ENCODE measurements at places on chromosomes 5 and 9.

DNA sequence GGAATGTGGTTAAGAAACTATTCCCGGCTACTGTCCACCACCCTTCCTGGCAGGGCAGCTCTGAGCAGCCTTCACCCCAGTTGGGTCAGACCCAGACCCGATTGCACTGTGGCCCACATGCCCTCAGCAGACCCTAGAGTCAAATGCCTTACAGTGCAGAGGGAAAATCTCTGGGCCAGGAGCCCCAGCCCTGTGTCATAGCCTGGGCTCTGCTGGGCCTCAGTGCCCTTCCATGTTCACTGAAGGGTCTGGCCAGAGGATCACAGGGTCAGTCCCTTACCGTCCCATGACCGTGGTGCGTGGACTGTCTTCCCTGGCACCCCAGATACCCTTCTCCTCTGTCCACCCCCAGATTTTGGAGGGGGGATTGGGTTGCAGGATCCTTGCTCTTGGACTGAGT, 73.5 kb upstream of the COL5A1 start:
- no peak for DNase-seq

DNA sequence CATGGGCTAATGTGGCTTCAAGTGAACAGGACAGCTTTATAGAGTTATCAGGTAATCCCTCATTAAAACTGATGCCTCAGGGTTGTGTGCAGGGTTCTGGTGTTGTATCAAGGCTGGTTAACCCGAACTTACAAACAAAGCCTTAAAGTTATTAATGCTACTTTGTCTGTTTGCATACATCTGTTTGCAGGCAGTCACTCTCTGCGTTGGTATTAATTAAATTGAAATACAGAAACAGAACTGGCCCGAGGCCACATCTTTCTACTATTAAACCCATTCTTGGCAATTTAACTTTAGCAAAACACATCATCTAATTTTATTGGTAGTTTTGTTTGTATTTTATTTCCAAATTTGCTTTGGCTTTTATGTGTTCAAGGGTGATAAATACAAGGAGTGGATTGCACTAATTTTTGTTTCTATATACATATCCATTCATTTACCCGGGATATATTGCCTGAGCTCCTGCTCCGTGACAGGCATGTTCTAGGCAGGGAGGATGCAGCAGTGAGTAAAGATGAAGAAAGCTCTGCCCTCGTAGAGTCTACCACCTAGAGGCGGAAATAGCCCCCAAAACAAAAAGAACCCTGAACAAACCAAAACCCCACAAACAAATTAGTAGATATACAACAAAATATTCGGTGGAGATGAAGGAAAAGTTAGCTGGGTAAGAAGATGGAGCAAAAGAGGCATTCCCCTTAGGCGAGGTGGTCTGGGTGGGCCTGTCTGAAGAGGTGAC, 164.2 kb downstream of the MACROH2A1 start:
- DNase-seq = no peak

- no peak for DNase-seq
Observed at GRCh38 chr5:159106193-159106568, 6.5 kb upstream of the EBF1 start.

DNA sequence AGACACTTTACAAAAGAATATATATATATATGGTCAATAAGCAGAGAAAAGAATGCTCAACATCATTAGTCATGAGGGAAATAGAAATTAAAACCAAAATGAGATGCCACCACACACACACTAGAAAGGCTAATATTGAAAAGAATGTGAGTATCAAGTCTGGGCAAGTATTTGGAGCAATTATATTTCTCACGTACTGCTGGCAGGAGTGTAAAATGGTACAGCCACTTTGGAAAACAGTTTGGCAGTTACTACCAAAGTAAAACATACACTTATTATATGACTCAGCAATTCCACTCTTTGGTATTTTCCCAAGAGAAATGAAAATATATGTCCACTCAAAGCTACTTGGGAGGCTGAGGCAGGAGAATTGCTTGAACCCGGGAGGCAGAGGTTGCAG, 29.8 kb downstream of the NEUROG1 start:
- DNase-seq = no peak

- peak; percentile 59 for DNase-seq
Observed at GRCh38 chr9:7974335-7974960, 174.9 kb upstream of the DMAC1 start.

DNA sequence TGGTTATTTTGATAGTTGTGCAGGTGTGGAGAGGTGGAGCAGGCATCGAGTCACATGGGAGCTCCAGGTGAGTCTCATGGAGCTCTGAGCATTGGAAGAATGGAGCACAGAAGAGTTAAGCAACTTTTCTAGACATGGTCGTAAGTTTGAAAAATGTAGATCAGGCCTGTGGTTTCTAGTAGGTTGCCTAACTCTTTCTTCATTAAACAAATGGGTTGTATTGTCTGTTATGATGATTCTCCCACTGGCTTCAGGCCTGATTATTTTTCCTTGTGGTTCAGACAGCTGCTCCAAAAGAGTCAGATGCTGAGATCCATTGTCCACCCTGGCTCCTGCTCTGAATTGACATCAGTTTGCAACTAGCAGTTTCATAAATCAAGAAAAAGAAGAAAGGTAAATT, 80.3 kb upstream of the RPS23 start:
- no peak for DNase-seq

DNA sequence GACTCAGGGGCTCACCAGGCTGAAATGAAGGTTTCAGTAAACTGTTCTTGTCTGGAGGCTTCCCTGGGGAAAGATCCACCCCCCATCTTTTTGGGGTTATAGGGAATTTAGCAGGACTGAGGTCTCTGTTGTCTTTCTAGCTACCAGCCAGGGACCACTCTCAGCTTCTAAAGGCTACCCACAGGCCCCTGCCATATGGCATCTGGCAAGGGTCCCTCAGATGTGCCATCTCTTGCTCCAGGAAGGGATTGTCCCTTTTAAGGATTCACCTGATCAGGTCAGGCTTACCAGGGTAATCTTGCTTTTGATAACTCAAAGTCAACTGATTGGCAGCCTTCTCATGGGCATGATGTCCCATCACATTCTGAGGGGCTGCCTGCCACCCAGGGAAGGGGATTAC, 65.0 kb downstream of the NSUN2 start:
- no peak for DNase-seq

- no peak for DNase-seq
Observed at GRCh38 chr5:88854769-88855168, 28.2 kb downstream of the MEF2C start.

DNA sequence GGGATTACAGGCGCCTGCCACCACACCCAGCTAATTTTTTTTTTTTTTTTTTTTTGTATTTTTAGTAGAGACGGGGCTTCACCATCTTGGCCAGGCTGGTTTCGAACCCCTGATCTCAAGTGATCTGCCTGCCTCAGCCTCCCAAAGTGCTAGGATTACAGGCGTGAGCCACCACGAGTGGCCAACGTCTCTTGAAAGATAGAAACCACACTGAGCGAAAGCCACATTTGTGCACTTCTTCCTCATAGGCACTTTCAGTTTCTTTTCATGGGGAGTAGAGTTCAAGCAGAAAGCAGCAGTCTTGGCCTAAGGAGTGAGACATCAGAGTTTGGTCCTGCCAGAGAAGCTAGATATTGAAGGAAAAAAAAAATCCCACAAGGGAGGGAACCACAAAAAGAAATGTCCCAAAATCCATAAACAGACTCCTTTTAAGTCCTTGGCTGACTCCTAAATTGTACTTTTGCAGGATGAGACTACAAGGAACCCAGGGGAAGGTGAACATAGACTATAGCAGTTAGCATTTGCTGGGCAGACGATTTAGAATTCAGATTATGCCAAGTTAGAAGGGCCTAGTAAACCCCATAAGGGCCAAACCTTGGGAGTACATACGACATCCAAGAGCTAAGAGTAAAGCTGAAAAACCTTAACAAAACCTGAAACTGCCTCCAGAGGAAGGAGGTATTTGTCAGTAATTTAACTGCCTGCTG, 43.9 kb upstream of the GLIPR2 start:
- DNase-seq = no peak

- DNase-seq = no peak
Observed at GRCh38 chr9:8365029-8365428, 565.5 kb upstream of the DMAC1 start.

- no peak for DNase-seq
Observed at GRCh38 chr9:82781921-82782392, 281.0 kb downstream of the RASEF start.

DNA sequence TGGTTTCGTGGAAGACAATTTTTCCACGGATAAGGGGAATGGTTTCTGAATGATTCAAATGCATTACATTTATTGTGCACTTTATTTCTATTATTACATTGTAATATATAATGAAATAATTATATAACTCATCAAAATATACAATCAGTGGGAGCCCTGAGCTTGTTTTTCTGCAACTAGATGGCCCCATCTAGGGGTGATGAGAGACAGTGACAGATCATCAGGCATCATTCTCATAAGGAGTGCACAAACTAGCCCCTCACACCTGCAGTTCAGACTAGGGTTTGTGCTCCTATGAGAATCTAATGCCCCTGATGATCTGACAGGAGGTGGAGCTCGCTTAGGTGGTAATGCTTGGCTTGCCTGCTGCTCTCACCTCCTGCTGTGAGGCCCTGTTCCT, 6.4 kb downstream of the ISCA1 start:
- no peak for DNase-seq

GRCh38 chr5:173094012-173094661, 38.0 kb downstream of the CREBRF start:
- no peak for DNase-seq

GRCh38 chr5:78653681-78654366, 5.3 kb upstream of the LHFPL2 start:
- DNase-seq = no peak

GRCh38 chr5:119386596-119387344, 31.0 kb downstream of the TNFAIP8 start:
- DNase-seq = no peak

DNA sequence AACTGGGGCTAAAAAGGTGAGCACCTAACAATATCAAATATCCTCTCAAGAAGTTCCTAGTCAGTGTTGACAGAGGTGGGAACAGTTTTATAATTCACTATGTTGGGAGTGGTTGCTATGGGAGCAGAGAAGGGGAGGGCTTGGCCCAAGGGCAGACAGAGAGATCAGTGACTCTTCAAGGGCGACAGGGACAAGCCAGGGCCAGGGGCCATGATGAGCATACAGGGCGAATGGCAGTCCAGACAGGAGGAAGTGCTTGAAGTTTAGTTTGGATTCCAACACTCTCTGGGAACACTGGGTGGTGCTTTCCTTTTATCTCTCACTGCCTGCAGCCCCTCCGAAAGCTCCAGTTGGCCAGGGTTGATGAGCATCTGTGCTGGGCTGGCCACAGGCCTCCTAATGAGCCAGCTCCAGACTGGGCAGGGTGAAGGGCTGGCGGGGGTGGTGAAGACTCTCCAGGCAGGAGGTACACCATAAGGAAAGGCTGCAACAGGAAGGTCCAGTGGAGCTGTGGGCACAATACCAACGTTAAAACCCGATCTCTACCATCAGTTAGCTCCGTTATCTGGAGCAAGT, 111.3 kb downstream of the TMEM174 start:
- DNase-seq = no peak

- no peak for DNase-seq
Observed at GRCh38 chr5:107652408-107652807, 18.3 kb downstream of the EFNA5 start.

DNA sequence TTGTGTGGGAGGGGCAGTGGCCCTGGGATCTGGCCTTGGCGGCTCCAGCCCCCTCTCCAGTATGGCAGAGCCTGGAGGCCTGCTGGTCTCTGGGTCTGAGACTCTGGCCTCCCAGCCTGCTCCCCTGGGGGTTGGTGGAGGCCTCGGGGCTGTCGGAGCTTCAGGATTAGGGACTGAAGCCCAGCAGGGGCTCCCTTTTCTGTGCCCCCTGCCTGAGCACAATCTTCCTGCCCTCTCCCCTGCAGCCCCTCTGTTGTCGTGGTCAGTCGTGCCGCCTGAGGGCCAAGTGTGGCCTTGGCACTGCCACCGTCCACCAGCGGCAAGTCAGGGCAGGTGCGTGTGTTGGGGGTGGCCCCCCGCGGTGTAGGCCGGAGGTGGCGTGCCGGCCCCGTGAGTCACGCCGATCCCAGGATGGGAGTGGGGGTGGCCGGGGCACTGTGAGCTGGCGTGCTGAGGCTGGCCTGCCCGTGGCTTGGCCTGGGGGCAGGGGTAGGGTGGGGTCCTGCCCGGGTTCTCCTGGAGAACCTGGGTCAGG, 53.6 kb downstream of the RXRA start:
- no peak for DNase-seq

DNA sequence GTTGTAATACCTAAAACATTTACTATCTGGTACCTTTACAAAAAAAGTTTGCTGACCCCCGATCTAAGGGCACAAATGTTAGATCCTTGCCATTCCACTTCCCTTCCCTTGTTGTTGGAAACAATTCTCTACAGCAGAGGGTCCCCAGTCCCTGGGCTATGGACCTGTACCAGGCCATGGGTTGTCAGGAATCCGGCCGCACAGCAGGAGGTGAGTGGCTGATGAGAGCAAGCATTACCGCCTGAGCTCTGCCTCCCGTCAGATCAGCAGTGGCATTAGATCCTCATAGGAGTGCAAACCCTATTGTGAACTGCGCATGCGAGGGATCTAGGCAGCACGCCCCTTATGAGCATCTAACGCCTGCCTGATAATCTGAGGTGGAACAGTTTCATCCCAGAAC, 248.5 kb downstream of the AP3B1 start:
- DNase-seq = no peak
